AML-193 (cell line): ENCODE measurements at places on chromosomes 11 and 22.

- DNase-seq: no peak
Observed at GRCh38 chr22:49760630-49761571, 66.8 kb downstream of the BRD1 start.

GRCh38 chr11:44562845-44563460 is 2.5 kb upstream of the CD82 start:
- DNase-seq: no peak

DNA sequence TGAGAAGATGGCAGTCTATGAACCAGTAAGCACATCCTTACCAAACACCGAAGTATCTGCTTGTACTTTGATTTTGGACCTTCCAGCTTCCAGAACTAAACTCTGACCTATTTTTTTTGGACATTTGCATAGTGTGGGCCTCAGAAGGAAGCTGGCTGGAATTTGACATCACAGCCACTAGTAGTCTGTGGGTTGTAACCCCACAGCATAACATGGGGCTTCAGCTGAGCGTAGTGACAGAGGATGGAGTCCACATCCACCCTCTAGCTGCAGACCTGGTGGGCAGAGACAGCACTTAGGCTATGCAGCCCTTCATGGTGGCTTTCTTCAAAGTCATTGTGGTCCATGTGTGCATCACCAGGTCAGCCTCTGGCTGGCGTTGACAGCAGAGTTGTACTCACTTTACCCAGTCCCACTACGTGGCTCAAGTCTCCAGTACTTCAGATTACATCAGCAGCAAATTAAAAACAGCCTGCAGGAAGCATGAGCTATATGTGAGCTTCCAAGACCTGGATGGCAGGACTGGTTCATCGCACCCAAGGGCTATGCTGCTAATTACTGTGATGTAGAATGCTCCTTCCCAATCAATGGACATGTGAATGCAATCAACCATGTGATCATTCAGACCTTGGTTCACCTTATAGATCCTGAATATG is 58.6 kb upstream of the VPREB1 start:
- DNase-seq: no peak

DNA sequence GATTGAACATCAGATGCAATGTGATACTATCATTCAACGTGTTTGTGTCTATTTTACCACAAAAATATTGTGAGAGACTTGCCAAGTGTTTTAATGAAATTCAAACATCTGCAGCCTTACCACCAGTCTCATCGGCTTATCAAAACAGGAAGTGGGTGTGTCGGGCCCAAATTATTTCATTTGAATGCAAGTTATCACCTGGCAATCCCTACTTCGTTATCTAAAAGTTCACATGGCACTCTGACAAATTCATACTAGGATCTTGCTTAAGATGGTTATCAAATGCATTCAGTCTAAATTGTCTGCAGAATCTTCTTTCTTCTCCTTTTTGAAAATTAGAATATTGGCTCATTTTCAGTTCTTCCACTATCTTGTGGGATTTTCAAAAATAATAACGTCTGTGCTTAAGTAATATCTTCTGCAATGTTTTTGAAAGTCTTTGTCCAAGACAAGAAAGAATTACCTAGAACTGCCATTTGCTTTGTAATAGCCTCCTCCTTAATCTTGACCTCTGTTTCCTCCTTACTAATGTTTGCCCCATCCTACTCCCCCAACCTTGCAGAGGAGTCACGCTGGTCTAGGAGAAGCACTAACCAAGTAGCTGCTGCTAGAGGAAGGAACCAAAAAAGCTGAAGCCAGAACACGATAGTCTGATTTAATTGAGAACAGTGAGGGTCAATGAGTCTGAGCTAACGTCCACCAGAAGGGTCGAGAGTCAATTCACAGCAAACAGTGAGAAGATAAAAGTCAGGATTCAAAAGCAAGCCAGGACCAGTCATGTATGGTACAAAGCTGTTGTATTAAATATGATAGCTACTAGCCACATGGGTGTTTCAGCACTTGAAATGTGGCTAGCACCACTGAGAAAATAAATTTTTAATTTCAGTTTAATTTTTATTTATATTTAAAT is 10.2 kb upstream of the BIRC3 start:
- peak; percentile 50 for DNase-seq

DNA sequence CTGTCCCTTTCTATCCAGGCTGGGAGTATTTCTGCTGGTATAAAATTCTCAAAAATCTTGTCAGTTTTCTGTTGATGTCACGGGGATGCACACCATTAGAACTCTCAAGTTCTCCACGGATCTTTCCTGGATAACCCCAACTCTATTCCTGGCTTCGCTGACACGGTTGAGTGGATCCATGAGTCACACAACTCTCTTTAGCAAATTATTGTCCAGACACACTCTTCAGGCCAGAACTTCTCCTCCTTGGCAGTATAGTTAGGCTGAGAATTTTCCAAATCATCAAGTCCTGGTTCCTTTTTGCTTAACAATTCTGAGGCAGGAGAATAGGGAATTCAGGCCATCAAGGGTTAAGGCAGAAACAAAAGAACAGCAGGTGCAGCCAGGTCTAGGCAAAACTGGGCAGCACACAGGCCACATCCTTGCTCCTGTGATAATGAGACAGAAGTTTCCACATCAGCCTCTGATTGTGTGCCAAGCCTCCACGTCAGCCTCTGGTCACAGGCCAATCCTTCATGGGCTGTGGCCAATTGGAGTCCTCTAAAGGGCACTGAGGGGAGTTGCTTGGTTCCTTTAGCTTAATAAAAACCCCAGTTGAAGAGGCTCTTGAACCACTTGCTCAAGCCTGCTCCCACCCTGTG is 5.7 kb upstream of the ACAT1 start:
- no peak for DNase-seq

DNA sequence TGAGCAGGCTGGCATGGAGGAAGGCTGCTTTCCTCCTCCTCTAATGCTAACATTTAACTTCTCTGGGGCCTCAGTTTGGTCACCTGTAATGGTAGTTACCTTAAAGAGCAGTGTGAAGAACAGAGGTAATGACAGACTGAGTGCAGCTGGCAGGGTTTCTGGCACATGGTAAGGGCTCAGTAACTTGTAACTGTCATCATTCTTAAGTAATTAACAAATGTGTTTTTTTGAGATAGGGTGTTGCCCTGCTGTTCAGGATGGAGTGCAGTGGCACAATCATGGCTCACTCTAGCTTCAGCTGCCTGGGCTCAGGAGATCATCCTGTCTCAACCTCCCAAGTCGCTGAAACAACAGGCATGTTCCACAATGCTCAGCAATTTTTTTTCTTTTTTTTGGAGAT is 242.0 kb upstream of the SYN3 start:
- DNase-seq: no peak

DNA sequence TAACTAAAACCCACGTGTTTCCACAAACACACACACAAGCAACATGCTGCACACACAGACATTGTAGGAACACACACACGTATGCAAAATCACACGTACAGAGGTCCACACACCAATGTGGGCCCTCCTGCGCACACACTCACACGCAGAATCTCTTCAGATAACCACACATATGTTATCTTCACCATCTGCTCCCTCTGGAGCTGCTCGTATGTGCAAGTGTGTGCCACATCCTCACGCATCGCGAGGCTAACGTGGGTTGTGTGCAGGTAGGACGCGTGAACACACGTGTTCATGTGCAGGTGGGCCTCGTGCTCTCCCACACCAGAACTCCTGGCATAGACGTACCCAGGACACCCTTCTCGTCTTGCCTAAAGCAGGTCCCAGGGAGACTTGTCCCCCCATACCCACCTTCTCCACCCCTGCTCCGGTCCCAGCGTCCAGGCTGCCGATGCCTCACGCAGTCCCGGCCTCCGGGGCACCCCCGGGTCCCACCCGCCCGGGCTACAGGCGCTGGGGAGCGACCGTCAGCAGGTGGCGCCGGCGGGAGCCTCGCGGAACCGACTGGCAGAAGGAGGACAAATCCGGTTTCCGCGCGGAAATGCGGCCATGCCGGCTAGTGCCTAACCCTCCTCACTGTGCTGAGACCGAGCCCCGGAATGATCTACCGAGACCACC is 10.3 kb upstream of the IGSF9B start:
- no peak for DNase-seq

- no peak for DNase-seq
Observed at GRCh38 chr11:84255483-84255882, 969.3 kb upstream of the CCDC90B start.

- no peak for DNase-seq
Observed at GRCh38 chr11:122024278-122024677, 91.7 kb downstream of the BLID start.

DNA sequence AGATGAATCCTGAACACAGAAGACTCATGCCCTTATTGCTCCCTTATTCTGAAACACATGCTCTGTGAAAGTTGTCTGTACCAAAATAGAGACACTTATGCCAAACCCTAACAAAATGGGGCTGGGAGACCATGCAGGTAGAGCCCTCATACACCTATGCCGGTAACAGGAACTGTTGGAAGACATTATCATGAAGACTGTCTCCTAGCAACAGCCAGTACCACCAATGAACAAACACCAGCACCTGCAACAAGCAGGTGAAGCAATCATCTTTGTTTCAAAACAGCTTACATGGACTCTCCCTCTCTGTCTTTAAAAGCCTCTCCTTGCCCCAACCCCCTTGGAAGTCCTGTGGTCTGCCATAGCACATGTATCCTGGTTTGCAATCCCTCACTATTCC is 17.2 kb downstream of the SLC5A4 start:
- DNase-seq: no peak

DNA sequence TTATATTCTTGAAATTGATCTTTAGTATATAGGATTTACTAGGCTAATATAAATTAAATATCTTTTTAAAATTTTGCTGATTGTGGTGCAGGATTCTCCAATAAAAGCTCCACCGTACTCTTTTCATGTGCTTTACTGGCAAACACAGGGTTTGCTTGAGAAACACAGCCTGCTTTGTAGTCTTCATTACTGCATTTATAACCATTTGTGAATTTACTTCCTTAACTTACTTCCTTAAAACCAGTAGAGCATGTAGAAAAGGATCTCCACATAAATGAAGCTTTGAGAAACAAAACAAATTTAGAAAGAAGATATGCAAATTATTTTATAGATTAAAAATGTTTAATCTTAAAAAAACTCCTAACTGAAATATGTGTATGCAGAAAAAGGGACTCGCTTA is 28.8 kb downstream of the SWAP70 start:
- peak; percentile 79 for DNase-seq

GRCh38 chr11:111423250-111423615 is 44.2 kb upstream of the POU2AF1 start:
- no peak for DNase-seq

DNA sequence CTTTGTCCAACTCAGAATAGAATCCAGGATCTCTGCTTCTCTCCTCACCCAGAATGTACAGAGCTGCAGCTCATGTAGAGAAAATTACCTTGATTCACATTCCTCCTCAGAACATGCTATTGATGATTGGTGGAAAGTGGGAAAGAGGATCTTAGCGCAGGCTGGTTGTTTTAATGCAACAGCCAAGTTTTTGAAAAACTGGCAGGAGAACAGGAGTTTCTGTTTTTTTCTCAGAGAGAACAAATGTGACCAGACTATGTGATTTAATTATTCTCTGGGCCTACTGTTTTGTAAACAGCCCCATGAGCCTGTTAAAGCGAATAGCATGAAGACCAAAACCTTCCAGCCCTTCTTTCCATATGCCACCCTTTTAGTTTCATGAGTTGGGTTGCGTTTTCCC is 19.1 kb upstream of the IL18BP start:
- no peak for DNase-seq

GRCh38 chr11:117857734-117858414 is 18.6 kb downstream of the FXYD6 start:
- no peak for DNase-seq

- no peak for DNase-seq
Observed at GRCh38 chr22:45502215-45503049, at the start of gene FBLN1. FBLN1 (plus strand) TSS chr22:45502883; CDS start chr22:45502986, 103 bp downstream.
